ENCODE measurements at places on chromosomes 2 and 18.

DNA sequence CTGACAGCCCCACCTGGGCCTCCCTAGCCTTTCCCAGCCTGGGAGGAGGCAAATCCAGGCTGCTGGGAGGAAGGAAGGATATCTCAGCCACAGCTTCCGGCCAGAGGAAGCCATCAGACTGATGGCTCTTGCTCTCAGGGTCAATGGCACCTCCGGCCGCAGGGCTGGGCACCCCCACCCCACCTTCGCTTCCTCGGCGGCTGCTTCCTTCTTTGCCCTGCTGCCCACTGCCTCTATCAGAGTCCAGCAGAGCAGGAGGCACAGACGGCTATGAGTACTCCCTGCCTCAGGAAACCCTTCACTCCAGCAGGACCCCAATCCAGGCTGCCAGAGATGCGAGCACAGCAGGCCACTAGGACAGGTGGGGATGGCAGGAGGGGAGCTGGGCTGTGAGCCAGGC lies 3.3 kb downstream of the SEMA4C start:
- no peak for DNase-seq

DNA sequence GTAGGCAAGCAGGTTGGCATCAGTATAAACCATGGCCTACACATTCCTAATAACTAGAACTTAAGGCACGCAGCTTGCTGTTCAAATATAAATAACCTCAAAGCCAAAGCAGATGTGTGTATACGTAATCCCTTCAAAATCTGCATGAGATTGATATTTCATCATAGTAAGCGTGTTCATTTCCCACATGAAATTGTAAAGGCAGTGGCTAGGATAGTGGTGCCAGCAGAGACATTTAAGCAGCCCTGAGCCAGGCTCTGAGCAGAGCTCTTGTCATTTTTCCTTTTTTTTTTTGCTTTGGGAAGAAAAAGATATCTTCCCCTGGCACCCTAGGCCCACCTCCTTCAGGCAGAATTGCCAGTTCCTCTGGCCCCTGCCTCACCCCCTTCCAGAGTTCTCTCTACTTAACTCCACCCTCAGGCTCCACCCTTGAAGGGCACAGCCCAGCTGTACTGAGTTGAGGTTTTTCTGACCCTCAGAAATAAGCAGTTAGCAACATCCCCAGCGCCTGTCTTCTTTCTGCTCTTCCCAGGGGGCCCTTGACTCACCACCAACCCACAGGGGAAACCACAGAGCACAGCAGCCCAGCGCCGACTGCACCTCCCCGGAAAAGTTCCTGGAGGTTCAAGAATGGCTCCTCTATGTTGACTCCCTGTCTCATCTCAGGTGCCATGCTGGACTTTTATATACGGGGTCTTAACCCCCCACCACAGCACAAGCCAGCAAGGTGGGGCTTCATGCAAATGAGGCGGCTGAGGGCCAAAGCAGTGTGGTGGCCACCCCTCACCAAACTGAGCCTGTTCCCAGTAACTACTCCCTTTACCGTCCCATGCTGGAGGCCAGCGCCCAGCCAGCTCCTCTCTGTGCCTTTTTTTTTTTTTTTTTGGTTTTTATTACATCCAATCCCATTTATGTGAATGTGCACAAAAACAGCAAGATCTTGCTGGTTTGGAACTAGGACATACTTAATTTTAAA lies 84.7 kb downstream of the EHD3 start:
- DNase-seq: peak; percentile 69

DNA sequence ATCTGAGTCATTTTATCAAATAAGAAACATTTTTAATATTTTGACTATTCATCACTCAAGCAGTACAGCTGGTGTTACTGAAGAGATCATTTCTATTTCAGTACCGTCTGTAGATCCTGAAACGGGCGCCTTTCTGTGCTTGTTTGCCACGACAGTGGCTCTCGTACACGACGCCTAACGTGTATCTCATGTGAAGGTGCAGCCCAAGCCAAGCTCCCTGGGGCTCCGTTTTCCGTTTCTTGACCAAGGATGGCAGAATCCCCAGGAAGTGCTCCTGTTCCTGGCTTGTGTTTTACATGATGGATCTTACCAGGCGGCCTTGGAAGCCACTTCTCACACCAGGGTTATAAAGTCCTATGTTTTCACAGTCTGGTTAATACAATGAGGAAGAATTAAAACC lies 320.6 kb downstream of the GBX2 start:
- no peak for DNase-seq

GRCh38 chr18:57128220-57128932 lies 18.5 kb upstream of the BOD1L2 start:
- DNase-seq: no peak

DNA sequence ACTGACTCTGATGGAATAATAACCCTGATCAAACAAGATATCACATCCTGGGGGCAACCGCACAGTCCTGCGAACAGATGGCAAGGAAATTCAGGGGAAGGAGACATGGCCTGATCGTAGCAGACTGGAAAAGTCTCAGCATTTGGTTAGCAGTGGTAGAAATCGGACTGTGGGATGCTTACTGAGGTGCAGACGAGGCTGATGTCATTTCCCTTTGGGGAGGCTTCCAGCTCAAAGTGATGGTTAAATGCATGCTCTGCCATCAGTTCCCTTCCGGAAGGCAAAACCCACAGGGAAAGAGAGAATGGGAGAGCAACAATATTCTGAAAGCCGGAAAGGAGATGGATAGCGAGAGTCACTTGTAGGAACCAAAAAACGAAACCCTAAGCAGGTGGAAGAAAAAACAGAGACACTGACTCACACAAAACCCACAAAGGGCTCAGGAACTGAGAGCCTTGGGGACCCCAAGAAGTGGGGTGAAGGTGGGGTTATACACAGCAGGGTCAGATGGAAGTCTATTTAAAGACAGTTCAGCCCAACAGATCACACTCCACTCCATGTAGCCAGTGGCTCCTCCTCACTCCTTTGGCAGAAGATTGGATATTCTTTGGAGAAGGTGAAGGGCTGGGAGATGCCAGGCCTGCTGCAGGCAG lies 93.1 kb downstream of the INPP5D start:
- DNase-seq: no peak

DNA sequence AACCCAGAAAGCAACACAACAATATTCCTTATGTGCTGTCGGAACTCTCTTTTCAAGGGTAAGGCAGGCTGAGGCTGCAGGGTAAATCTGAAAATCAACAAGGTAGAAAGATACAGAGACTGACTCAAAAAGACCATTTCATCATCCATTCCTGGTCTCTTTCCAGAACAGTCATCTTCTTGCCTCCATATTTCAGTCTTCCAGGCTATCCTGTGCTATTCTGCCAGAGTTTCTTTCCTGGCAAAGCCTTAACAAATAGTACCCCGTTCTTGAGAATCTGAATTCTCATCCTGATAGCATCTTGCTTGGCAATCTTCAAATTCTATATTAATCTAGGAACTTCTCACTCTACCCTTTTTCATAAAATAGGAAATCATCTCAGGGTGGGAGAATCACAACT lies 15.5 kb downstream of the DPP10 start:
- DNase-seq: no peak

DNA sequence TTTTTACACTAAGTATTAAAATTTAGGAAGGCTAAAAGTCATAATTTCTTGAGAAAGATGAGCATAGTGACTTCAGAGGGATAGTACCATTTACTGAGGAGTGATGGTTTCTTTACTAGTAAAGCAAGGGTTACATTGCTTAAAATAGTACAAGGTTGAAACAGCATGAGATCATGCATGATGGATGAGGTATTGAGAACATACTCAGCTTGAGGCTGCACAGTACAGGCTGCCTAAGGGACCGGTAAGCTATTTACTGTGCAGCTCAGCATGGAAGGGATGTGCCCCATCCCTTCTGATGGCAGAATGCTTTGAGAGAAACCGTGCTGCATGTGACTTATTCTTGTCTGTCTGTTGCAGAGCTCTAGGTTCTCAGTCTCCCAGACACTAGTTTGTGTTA lies 122.1 kb downstream of the EML6 start:
- DNase-seq: no peak

DNA sequence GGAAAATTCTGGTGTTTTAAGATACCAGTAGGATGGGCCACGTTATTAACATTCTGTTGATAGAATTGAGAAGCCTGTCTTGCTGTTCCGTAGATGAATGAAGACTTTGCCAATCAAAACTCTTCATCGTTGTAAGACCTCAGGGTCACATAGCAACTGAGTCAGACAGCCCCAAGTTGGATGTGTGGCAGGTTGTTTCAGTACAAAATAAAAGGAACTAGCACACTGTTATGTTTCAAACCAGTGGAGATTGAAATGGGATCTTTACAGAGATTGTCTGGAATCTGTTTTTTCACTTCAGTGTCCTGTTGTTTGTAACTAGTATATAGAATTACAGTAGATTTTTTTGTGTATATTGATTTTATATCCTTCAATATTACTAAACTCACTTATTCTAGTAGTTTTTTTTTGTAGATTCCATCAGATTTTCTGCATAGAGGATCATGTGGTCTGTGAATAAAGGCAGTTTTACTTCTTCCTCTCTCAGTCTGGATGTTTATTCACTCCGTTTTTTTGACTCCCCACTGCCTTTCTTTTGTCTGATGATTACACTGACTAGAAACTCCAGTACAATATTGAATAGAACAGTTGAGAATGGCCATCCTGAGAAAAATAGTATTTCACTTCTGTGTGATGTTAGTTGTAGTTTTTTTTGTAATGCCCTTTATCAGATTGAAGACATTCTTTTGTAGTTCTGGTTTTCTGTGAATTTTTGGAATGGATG lies 22.7 kb downstream of the EPC2 start:
- DNase-seq: no peak

GRCh38 chr2:238403632-238404405 lies 22.9 kb upstream of the ASB1 start:
- DNase-seq: no peak

DNA sequence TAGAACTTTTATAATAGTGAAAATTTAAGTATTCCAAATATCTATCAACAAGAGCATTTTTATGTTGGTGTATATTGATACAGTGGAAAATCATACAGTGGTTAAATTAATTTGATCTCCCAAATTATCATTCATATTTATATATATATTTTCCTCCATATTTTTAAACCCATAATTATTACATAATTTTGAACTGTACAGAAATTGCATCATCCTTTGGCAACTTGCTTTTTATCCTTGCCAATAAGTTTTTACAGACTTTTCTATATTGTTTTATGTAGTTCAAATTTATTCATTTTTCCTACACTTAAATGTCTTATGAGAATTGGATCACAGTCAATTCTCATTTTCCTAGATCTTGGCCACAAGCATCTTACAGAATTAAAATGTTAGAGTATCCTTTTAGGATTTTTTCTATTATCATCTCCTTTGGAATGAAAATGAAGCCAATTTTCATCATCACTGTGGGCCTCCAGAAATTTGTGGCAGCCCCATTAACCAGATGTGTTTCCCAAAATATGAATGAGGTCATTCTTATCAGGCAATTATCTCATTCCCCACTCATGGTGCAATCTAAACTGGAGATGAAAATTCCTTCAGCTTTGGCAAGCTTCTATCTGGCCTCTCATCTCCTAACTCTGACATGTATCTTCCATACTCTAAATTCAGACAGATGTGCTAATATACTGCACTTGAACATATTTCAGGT lies 94.2 kb upstream of the DLGAP1 start:
- DNase-seq: no peak

DNA sequence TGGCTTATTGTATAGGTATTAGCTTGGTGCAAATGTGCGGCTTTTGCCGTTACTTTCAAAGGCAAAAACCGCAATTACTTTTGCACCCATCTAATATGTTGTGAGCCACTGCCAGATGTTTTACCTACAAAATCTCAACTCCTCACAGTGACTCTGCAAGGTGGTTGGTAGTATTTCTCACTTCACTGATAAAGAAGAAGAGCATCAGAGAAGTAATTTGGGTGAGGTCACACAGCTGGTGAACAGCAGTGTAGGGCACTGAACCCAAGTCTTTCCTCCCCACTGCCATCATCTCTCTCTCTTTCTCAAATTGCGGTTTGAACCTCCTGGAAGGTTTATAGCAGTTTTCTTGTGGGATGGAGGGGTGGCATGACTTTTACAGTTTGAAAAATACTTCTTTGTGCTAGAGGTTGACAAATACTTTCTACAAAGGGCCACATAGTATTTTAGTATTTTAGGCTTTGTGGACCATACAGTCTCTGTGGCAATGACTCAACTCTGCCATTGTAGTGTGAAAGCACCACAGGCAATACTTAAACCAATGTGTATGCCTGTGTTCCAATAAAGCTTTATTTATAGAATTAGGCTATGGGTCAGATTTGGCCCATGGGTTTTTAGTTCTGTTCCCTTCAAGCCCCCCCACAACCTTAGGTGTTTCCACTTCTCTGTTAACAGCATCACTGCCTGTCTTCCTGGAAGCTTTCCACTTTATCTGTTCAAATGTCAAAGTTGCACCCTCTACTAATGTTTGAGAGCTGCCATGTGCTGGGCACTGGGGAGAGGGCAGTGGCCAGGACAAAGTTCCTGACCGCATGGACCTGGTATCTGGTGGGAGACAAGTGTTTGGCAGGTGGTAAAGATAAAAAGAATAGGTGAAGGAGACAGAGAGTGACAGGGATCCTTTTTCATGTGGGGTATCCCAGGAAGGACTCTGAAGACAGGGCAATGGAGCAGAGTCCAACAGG lies 30.1 kb downstream of the FHOD3 start:
- no peak for DNase-seq

DNA sequence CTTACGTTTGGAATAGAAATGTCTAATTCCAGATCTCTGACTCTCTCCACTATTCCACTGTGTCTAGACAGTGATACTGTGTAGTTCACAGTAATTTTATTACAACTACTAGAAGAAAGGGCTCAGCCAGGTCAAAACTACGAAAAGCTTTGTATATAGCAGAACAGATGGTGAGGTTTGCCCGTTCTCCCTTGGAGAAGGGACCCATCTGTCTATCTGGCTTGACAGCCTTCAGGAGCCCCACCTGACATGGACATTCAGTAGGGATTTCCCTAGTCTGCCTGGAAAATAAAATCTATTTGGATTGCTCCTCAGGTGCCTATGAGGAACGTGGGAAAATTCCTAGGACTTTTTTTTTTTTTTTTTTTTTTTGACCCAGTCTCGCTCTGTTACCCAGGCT lies 435.4 kb downstream of the NRXN1 start:
- no peak for DNase-seq

- DNase-seq: peak; percentile 10
These were observed 412.8 kb downstream of the CMPK2 start for GRCh38 chr2:6452702-6453481.

DNA sequence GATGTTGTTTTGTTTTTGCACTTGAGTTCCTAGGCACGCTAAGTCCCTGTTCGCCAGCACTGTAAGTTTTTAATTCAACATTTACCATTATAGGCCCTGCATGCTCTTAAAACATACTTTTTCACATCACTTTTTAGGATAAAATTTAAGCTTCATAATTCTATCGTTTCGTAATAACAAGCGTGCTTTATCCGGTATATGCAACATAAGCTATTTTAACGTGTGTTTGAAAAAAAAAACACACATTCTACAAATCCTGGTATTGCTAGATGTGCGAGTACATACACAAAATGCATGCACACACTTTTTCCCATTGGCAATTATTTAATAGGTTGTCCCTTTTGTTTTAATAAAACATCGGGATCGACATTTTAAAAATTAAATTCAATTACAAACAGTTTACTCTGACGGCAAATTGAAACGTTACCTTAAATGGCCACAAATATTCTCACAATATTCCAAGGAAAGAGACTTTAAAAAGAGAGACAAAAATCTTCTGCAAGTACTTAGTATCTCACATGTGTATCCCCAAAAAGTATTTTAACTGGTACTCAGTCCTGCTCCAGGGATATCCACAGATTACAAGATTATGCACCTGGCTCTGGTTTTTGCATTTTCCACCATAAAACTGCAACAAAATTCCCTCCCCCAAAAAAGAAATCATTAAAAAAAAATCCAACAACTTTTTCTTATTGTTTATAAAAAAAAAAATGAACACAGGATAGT lies 1.0 kb upstream of the TCF4 start:
- DNase-seq: peak; percentile 59
